Tibial artery (tissue), 4 donors: ENCODE measurements at places on chromosomes 4 and X.

DNA sequence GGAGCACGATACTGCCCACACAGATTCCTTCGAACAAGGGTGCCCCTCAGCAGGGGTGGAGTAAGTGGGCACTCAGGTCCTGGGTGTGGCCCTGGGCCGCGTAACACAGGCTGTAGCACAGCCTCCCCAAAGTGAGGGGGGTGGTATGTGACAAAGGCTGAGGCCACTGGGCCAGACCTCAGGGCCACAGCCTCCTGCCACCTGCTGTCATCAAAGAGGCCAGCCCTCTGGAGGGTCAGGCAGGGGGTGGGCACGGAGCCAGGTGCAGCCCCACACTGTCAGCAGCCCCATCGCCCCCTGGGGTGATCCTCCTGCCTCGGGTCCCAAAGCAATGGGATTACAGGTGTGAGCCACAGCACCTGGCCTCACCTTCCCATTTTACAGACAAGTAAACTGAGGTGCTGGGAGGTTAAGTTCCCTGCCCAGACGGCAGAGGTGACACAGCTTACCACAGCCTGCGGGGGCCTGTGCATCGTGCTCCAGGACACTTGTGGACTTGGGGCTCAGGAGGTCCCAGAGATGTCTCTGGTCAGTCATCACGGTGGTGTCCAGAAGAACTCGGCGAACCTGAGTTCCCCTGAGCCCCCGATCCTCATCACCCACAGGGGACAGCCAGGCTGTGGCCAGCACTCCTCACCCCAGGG lies 27.5 kb upstream of the MXD4 start:
- DNase-seq: no peak

- DNase-seq: no peak
Measured at GRCh38 chrX:49171752-49172279, at the start of gene PLP2. Gene PLP2 (plus strand): TSS chrX:49171898. CDS start chrX:49172001, 103 bp downstream.

DNA sequence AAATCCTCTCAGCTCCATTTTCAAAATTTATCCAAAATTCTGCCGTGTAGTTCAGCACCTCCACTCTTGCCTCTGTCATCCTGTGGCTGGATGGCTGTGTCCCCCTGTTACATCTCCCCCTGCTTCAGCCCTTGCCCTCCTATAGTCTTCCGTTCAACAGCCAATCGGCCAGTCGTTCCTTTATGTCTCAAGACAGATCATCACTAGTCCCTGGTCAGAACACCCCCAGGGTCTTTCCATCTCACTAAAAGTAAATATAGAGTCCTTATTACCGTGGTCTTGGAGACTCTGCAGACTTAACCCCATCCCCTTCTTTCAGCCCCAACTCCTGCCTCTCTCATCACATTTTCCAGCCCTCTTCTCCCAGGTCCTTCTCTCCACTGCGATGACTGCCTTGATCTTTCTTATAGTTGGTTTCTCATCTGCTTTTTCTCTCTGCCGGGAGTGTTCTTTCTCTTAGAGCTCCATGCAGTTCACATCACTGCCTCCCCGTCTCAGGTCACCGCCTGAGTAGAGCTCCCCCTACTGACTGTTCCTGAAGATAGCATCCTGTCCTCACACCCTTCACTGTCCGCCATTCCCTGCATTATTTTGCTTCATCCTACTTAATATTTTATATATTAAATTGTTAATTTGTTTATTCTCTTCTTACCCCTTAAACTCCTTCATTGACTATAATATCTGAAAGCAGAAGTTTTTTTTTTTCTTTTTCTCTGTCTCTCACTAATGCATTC lies 736.9 kb upstream of the MAGEB2 start:
- DNase-seq: no peak

DNA sequence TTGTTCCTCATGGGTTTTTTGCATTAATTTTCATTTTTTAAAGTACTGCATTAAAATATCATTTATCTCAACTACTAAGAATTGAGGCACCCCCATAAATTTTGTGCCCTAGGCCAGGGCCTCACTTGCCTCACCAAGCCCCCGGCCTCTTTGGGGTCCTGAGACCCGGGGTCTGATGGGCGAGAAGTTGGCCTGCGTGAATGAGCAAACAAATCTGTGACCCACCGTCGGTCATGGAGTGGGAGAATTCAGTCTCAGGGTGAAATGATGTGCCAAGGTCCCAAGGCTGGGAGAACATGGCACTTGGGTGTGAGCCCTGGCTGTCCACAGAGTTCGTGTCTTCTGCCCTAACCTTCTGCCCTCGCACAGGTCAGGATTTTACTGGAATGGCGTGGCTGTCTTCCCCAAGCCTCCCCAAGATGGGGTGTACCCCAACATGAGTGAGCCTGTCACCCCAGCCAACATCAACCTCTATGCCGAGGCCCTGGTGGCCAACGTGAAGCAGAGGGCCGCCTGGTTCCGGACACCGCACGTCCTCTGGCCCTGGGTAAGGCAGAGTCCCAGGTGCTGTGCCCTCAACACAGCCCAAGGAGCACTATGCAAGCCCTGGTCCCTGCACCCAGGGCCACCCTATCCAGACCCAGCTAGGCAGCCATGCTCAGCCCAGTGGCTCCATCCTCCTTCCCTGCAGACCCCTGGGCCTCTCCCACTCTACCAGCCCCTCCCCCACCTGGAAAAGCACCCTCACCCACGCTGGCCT lies 18.0 kb downstream of the MAN2B2 start:
- no peak for DNase-seq

DNA sequence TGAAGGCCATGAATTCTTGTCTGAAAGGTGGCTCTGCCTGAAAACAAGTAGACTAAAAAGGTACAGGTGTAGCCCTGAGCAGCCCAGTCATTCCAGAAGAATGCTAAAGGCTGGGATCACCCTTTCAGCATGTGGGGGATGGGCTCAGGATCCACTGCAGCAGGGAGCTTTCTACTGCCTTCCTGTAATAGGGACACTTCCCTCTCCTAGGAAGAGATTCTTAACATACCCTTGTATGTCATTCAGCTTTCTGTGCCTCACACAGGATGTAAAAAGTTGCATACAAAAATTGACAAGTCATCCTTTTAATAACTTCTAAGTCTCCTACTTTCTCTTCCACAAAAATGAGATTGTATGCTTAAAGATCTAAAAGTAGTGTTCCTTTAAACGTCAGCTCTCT lies 123.3 kb downstream of the ZNF518B start:
- no peak for DNase-seq

DNA sequence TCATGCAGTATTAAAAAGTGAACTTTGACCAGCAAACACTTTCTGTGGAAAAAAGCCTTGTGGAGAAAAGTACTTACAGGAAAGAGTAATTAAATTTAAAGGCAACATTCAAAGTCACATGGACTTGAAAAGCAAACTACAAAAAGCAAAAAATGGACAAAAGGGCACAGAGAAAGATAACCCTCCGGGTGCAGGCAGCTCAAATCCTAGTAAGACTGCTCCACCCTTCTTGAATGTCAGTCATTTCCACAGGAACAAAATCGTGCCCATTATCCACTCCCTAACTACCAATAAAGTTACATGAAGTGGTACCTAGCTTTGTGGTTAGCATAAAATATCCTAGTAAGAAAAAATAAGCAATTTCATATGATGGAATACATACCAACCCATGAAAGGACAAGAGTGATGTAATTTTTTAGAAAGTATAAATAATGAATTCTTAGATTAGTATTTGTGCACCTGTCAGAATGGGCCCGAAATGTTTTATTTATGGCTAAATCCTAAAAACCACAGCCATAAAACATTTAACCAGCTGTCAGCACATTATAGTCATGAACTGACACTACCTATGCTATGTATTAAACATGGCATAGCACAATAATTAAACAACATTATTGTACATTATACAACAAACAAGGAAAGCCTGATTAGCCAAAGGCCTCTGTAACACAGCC lies 43.3 kb downstream of the MAML3 start:
- DNase-seq: no peak

- no peak for DNase-seq
Measured at GRCh38 chrX:82627568-82627967, 880.5 kb upstream of the POU3F4 start.

- no peak for DNase-seq
Measured at GRCh38 chrX:1853916-1854315, 239.1 kb downstream of the ASMT start.

DNA sequence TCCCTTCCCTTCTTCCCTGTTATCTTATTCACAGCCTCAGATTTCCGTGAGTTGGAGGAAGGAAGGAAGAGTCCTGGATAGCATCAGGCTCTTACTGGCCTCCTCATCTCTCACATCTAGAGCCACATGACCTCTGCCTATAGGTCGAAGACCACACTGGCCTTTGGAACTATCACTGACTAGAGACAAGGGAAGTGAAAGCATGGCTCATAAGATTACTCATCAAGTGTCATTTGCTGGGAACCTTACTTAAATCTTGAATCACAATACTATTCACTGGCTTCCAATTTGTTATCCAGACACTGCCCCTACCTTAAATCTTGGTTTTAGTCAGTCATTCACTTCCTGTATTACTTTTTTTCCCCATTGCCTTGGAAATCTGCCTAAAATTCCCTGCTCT lies 61.6 kb upstream of the MTMR8 start:
- DNase-seq: no peak

- DNase-seq: no peak
Measured at GRCh38 chrX:103913356-103914020, 48.9 kb upstream of the TMSB15B start.

DNA sequence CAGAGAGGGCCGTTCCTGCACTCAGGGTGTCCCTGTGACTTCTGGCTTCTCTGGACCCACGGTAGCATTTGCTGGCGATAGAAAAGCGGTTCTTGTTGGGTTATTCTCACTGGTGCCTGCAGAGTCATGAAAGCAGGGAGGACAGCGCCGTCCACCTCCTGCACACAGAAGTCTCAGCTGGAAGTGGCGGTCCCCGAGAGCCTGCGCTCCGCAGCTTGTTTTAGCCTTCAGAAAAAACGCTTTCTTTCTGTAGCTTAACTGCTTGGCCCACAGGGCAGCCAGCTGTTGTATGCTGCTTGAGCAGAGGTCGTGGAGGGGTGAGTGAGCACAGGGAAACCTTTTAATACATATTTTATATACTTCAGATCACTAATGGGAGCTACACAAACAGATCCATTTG lies 400.7 kb upstream of the FAT1 start:
- no peak for DNase-seq

DNA sequence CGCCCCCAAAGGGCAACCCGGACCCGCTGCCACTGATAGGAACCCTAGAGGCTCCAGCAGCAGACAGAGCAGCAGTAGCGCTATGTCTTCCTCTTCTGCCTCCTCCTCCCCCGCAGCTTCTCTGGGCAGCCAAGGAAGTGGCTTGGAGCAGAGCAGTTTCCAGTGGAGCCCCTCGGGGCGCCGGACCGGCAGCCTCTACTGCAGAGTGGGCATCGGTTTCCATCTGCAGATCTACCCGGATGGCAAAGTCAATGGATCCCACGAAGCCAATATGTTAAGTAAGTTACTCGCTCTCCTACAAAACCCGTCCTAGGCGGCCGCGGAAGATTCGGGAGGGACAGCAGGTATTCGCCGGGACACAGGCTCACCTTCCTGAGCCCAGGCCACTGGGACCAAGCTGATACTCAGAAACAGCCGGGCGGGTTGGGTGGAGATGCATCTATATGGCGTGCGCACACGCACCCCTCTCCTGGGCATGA lies 477 bp downstream of the FGF5 start:
- DNase-seq: no peak

DNA sequence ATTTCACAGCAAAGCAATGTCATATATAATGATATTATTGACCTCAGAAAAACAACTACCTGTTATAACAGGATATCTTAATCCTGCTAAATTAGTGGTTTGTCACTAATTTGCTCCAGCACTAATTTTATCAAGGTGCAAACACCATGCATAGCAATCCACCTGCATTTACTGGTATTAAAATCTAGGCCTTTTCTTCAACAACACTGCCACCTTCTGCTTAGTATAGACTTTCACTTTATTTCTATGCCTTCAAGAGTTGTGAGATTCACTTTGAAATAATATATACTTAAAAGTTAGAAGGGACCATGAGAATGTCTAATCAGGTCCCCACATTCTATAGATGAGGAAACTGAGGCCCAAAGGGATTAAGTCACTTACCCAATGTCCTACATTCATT lies 82.1 kb upstream of the IQCM start:
- no peak for DNase-seq

- no peak for DNase-seq
Measured at GRCh38 chr4:139845453-139846093, 180.0 kb downstream of the MGST2 start.

- DNase-seq: no peak
Measured at GRCh38 chrX:136636121-136636520, 11.8 kb upstream of the CD40LG start.
